Mammary microvascular endothelial cell (primary cell): ENCODE measurements at places on chromosomes 12 and 14. TPM values are rescaled to one million over a fixed set of nuclear protein-coding genes. Genes with fewer than 3 reads are reported as not detected.

SLC25A47 gene
- not detected in 2 replicates for total RNA-seq

SLC35E3 gene
- 2.4 and 3.2 TPM in 2 replicates for total RNA-seq

ACVRL1 gene
- 373 and 392 TPM in 2 replicates for total RNA-seq

KRT6C gene
- not detected in 2 replicates for total RNA-seq

HOXC13 gene
- total RNA-seq: not detected in 2 replicates

CLEC7A gene
- total RNA-seq: not detected in 2 replicates

TSPAN19 gene
- total RNA-seq: not detected in 2 replicates

ZNF84 gene
- 12.1 and 12.9 TPM in 2 replicates for total RNA-seq

AKAP5 gene
- total RNA-seq: 0.07 and 0.34 TPM in 2 replicates

AQP6 gene
- not detected in 2 replicates for total RNA-seq

GLIPR1L1 gene
- not detected in 2 replicates for total RNA-seq

AHNAK2 gene
- 54.2 and 65.5 TPM in 2 replicates for total RNA-seq

PMEL gene
- 0.69 TPM in 1 of 2 replicates, not detected in the other for total RNA-seq

TMEM132C gene
- total RNA-seq: not detected in 2 replicates

PRIMA1 gene
- total RNA-seq: not detected in 2 replicates

GPRC5D gene
- not detected in 2 replicates for total RNA-seq

SSPN gene
- total RNA-seq: 0.94 and 1.7 TPM in 2 replicates

ACSM4 gene
- not detected in 2 replicates for total RNA-seq

KSR2 gene
- total RNA-seq: 0.47 and 0.59 TPM in 2 replicates

CCDC197 gene
- not detected in 2 replicates for total RNA-seq

KRT83 gene
- not detected in 2 replicates for total RNA-seq

WDHD1 gene
- 12.9 and 13.3 TPM in 2 replicates for total RNA-seq

KRT6B gene
- total RNA-seq: not detected in 2 replicates

BEST3 gene
- total RNA-seq: not detected in 2 replicates

CCDC38 gene
- 0.07 and 0.15 TPM in 2 replicates for total RNA-seq

SLC7A7 gene
- 12.2 and 12.6 TPM in 2 replicates for total RNA-seq

SPIC gene
- total RNA-seq: not detected in 2 replicates

HCAR1 gene
- total RNA-seq: 0.13 and 0.25 TPM in 2 replicates

PIK3C2G gene
- total RNA-seq: under 0.01 and 0.25 TPM in 2 replicates

MMP14 gene
- total RNA-seq: 238 and 246 TPM in 2 replicates

NUAK1 gene
- total RNA-seq: 60.5 and 61.3 TPM in 2 replicates

OR6C3 gene
- total RNA-seq: not detected in 2 replicates

KERA gene
- total RNA-seq: not detected in 2 replicates

CFAP54 gene
- 3.7 and 4.2 TPM in 2 replicates for total RNA-seq

SMCO2 gene
- 0.13 TPM in 1 of 2 replicates, not detected in the other for total RNA-seq

EVL gene
- total RNA-seq: 12.5 and 16.7 TPM in 2 replicates

ALDH1L2 gene
- 3.7 and 9.3 TPM in 2 replicates for total RNA-seq

RNASE7 gene
- not detected in 2 replicates for total RNA-seq

KRT79 gene
- not detected in 2 replicates for total RNA-seq

ADAM21 gene
- 0.07 TPM in 1 of 2 replicates, not detected in the other for total RNA-seq

AQP2 gene
- not detected in 2 replicates for total RNA-seq
